ENCODE measurements at places on chromosomes 7 and 10. TPM values are rescaled to one million over a fixed set of nuclear protein-coding genes. Genes with fewer than 3 reads are reported as not detected.

- DNase-seq, result no peak
Observed at GRCh38 chr10:113905756-113906155, 51.3 kb downstream of the NHLRC2 start.

- no peak for DNase-seq
Observed at GRCh38 chr7:128882134-128882533, 19.5 kb downstream of the ATP6V1F start.

GRCh38 chr10:50351483-50352146, 100.3 kb upstream of the ASAH2 start:
- DNase-seq, result no peak

GRCh38 chr7:30470771-30471170, 7.8 kb downstream of the NOD1 start:
- no peak for DNase-seq

GRCh38 chr10:178723-179122, 43.5 kb downstream of the ZMYND11 start:
- DNase-seq, result no peak

DNA sequence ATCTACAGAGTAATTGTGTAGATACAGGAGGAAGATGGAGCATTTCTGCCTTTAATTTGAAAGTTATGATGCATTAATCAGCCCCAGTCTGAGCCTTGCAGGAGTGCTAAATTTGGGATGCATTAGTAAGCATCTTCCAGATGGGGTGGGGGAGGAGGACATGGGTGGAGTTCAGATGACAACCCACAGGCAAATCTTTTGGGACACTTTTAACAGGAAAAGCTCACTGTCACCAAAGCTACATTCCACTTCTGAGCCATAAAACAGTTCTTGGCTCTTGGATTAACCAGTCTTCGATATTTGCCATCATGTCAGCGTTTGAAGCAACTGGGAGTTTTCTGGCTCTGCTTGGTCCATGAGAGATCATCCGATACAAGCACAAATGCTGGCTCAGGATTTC, 121.1 kb downstream of the CXCL12 start:
- DNase-seq, result no peak

- no peak for DNase-seq
Observed at GRCh38 chr7:37510043-37510634, 61.5 kb upstream of the ELMO1 start.

DNA sequence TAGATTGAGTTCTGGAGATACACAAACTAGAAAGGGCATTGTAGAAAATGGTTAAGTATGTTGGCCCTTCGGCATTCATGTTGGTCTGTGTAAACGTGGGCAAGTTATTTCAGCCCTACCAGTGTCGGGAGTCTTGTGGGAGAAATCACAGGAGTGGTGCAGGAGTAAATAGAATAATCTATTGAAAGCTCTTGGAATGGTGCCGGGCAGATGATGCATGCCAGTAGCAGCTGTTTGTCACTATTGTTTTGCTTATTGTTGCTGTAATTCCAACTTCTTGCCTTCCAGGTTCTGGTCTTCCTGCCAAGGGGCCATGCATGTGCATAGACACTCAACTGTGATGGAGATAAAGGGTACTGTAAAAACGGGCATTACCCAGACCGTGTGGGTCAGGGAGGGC, 259.4 kb downstream of the CAMK1D start:
- no peak for DNase-seq

- DNase-seq, result no peak
Observed at GRCh38 chr10:18545621-18546305, 105.6 kb downstream of the NSUN6 start.

DNA sequence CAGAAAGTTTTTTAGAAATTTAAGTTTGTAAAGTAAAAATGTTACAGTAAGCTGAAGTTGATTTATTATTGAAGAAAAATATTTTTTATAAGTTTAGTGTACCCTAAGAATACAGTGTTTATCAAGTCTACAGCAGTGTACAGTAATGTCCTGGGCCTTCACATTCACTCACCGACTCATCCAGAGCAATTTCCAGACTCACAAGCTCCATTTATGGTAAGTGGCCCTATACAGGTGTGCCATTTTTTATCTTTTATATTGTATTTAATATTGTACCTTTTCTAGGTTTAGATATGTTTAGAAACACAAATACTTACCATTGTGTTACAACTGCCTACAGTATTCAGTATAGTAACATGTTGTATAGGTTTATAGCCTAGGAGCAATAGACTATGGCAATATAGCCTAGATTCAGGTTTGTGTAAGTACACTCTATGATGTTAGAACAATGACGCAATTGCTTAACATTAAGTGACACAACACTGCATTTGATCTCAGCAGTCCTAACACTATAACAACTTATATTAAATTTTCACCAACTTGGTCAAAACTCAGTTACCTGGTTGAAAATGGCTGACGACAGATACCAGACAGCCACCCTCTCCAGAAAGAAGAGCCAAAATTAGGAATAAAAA, 45.7 kb downstream of the HIBADH start:
- DNase-seq, result no peak

TMEM139 gene
- polyA plus RNA-seq, result 55.7 TPM

BMI1 gene
- 125 TPM for polyA plus RNA-seq

LGI1 gene
- polyA plus RNA-seq, result 7.0 TPM

MPLKIP gene
- polyA plus RNA-seq, result 42.6 TPM

ZNF736 gene
- 30.6 TPM for polyA plus RNA-seq
